ENCODE measurements at places on chromosomes 12 and 14. TPM values are rescaled to one million over a fixed set of nuclear protein-coding genes. Genes with fewer than 3 reads are reported as not detected.

The PRICKLE1 gene
- 0.64 TPM for total RNA-seq

The C12orf50 gene
- total RNA-seq = not detected

The CDK4 gene
- 285 TPM for total RNA-seq

The SIX6 gene
- total RNA-seq = not detected

The RNASE2 gene
- total RNA-seq = not detected

The PTCSC3 gene
- total RNA-seq = not detected

The SMIM41 gene
- not detected for total RNA-seq

The KRT77 gene
- not detected for total RNA-seq

The CABP1 gene
- 0.10 TPM for total RNA-seq

The CPNE6 gene
- total RNA-seq = not detected

The ACVR1B gene
- total RNA-seq = 16.6 TPM

The PRPH gene
- total RNA-seq = 1.6 TPM

The RNU4-1 gene
- total RNA-seq = 86.0 TPM

The PIWIL1 gene
- total RNA-seq = not detected

The ENDOU gene
- not detected for total RNA-seq

The CIROP gene
- total RNA-seq = not detected

The ZDHHC22 gene
- total RNA-seq = 0.23 TPM

The GDF3 gene
- not detected for total RNA-seq

The FOXM1 gene
- 89.2 TPM for total RNA-seq

The CISTR gene
- not detected for total RNA-seq

The CLEC4C gene
- not detected for total RNA-seq

The SAMD15 gene
- total RNA-seq = 2.5 TPM

The TC2N gene
- 0.77 TPM for total RNA-seq

The DEPDC4 gene
- total RNA-seq = 0.28 TPM

The NELL2 gene
- total RNA-seq = not detected

The RPGRIP1 gene
- 0.10 TPM for total RNA-seq

The RDH16 gene
- total RNA-seq = 0.15 TPM

The BCL2L14 gene
- total RNA-seq = not detected

The SLCO1B1 gene
- total RNA-seq = 0.63 TPM

The KITLG gene
- total RNA-seq = 16.2 TPM

The MIP gene
- not detected for total RNA-seq

The TPPP2 gene
- not detected for total RNA-seq

The SLC7A8 gene
- total RNA-seq = 1.8 TPM

The PRB2 gene
- total RNA-seq = not detected

The RDH5 gene
- 1.9 TPM for total RNA-seq

The SLC6A15 gene
- total RNA-seq = 4.5 TPM

The KCNK10 gene
- not detected for total RNA-seq

The MIS18BP1 gene
- 22.4 TPM for total RNA-seq

The DAO gene
- total RNA-seq = not detected

The SRRM4 gene
- total RNA-seq = not detected

The SSPN gene
- total RNA-seq = 0.39 TPM

The HVCN1 gene
- 0.86 TPM for total RNA-seq

The CCDC88C gene
- 5.9 TPM for total RNA-seq

The CCDC91 gene
- 25.0 TPM for total RNA-seq

Data from A549 treated with Hydrocortisone at 1 μM for 4 hours (cell line).